ENCODE measurements at places on chromosomes 12 and 14.
A peak's percentile ranks its signal among the peaks of the same experiment; 100 is the strongest.

- DNase-seq: no peak
Measured at GRCh38 chr12:95820096-95820703, 29.6 kb upstream of the NTN4 start.

DNA sequence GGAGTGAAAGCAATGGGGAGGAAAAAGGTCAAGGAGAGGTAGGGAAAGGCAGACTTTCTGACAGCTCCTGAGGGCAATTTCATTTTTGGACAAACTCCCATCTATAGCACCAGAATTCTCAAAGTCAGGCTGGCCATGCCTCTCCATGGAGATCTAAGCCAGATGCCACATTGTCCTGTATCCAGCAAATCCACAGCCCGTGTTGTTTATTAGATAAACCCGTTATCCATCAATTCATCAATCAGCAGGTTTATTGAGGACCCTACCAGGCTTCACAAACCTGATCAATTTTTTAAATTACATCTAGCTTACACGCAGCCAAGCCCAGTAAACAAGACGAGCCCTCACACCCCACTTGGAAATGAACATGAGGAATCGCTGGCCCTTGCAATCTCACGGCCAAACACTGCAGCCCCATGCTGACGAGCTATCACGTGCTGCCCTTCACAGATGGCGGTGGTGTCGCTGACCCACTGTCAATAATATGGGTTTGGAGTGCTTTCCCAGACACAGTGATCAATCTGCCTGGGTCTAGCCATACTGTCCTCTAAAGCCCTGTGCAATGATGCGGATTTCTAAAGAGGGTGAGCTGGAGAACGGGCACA is 332.9 kb downstream of the DPF3 start:
- no peak for DNase-seq

- DNase-seq: no peak
Measured at GRCh38 chr12:9634177-9634803, 26.6 kb upstream of the KLRB1 start.

- DNase-seq: no peak
Measured at GRCh38 chr12:58452546-58452945, 467.8 kb downstream of the LRIG3 start.

DNA sequence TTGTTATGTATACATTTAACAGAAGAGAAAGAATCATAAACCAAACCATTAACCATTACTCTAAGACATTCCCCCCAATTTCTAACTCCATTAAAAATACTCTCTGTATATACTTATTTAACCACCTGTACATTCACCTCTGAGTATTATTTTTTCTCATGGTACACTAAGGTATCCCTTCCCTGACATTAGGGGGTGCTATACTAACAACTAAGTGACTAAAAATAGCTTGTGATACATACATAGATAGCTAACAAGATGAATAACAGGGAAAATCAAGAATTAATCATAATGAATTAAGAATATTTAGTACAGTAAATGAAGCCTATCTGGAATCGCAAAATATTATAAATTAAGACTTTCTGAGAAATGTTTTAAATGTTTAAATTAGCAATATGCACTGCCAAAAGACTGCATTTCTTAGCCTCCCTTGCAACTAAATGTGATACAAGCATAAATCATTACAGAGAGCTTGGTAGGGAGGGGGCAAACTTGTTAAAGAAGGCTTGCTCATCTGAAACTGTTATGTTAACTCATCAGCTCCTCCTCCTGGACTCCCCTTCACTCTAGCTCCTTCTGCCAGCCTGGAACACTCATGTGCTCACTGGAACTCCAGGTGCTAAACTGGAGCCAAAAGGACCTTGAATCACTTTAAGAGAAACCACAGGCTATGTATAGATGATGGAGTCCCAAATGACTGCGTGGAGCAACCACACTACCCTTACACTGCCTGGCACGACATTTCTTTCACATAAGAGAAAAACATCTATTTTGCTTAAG is 14.9 kb downstream of the C2CD5 start:
- DNase-seq: no peak

DNA sequence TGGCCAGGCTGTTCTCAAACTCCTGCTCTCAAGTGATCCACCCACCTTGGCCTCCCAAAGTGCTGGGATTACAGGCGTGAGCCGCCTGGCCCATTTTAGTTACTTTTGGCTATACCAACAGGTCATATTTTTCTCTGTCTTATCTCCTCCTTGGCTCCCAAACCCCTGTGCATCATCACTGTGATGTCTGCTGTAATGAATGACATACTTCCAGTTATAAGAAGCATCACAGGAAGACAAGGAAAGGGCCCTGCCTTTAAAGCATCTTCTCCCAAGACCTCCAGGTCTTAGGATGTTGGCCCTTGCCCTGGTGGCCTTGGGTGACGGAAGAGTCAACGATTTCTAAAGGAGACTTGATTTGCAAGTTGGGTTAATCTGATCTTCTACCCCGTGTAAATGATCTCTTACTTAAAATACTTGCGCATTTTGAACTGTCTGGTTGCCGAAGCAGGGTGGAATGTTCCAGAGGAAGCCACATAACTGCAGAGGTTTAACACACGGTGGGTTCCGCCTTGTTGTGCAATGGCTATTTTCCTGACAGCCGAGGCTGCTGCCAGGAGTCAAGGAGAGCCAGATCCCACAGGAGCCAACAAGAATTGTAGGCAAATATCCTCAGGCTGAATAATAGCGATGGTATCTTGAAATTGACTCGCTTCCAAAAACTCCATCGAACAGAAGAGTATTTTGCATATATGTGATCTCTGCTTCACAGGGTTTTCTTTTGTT is 55.7 kb upstream of the PLXNC1 start:
- no peak for DNase-seq

DNA sequence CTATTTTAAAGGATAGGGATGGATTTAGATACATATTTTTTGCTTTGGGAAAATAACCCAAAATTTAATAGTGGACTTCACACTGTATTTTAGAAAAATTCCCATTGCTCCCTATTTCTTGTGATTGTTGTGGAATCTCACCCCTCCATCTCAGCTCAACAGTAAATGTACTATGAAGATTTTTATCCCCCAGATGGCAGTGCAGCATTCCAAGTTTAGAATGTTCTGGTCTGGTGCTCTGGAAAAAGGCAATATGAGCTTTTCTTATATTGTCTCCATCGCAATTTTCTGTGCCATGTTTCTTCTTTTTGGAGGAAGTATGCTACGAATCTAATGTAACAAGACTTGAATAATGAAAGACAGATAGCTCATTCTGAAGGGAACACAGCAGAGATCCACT is 471.7 kb upstream of the SYT1 start:
- DNase-seq: no peak

GRCh38 chr12:69661386-69661785 is 37.7 kb downstream of the BEST3 start:
- DNase-seq: no peak

GRCh38 chr12:124830306-124830705 is 33.4 kb downstream of the SCARB1 start:
- no peak for DNase-seq

- DNase-seq: no peak
Measured at GRCh38 chr14:89621791-89622638, 205.0 kb upstream of the FOXN3 start.

DNA sequence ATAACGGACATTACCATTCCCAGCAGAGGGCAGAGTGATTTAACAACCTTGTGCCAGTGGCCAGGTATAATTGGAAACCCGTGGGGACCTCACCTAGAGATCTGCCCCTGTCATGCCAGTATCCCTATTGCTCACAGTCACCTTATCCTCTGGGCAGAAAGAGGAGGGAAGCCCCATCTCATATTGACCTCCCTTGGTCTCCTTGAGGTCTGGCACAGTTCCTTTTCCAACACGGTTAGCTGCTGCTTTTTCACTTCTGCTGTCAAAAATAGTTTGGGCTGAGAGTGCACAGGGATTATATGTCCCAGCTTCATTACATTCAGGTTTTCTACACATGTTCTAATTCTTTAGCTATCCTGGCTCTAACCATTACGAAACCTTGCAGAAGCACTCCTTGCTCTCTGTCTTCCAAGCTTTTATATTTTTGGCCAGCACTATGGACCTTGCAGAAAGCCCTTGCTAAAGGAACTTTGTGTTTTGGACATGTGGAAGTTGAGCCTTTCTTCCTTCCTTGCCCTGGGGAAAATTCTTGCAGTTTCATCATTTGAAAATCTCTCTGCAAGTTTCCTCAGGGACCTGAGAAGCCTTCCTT is 111.7 kb upstream of the MIS18BP1 start:
- DNase-seq: no peak

GRCh38 chr12:15620741-15621539 is 168.2 kb downstream of the EPS8 start:
- no peak for DNase-seq

GRCh38 chr14:99951085-99951484 is 114.1 kb upstream of the EVL start:
- DNase-seq: no peak

DNA sequence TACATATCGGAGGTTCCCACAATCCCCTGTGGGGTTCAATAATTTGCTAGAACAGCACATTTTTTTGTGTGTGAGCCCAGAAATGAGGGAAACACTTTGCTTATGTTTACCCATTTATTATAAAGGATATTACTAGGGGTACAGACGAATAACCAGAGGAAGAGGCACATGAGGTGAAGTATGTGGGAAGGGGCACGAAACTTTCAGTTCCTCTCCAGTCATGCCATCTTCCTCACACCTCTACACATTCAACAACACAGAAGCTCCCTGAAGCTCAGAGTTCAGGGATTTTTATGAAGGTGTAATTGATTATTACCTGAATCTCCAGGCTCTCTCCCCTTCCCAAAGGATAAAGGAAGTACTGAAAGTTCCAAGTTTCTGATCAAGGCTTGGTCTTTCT is 30.2 kb upstream of the DYRK2 start:
- no peak for DNase-seq

DNA sequence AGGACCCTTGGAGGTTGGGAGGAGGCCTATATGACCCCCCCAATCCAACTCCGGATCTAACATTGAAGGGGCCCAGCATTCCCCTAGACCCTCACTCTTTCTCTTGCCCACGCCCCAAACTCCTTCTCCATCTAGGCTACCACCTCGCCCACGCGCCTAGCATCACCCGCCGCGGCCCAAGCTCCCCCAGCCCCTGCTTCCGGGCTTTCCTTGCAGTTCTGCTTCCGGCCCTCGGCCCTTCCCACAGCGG is 445 bp downstream of the CERS5 start:
- peak; percentile 51 for DNase-seq

DNA sequence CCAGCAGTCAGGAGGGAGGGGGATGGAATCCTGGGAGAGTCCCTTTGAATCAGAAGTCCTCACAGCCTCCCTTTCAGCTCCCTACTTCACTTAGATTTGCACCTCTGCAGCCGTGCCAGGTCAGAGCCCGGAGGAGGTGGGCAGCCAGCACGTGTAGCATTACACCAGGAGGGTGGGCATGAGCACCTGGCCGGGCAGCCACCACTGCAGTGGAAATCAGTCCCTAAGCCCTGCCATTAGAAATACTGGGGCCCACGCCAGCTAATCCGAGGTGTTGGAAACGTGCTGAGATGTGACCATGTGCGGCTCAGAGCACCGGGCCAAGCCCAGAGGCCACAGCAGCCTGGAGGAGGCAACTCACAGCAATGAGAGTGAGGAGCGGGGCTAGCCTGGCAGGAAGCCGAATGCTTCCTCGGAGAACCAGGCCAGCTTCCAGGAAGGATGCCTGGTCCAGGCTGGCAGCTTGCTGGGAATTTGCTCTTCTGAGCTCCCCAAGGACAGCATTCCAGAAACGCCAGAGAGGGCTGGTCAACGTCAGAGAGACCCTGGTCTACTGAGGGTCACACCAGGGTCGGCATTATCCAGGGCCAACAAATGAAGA is 9.4 kb upstream of the CACNA2D4 start:
- no peak for DNase-seq
